Thoracic aorta (tissue), 2 donors: ENCODE measurements at places on chromosomes 2 and 18. TPM values are rescaled to one million over a fixed set of nuclear protein-coding genes. Genes with fewer than 3 reads are reported as not detected.

Gene DNAJC5G
- total RNA-seq = not detected

DNA sequence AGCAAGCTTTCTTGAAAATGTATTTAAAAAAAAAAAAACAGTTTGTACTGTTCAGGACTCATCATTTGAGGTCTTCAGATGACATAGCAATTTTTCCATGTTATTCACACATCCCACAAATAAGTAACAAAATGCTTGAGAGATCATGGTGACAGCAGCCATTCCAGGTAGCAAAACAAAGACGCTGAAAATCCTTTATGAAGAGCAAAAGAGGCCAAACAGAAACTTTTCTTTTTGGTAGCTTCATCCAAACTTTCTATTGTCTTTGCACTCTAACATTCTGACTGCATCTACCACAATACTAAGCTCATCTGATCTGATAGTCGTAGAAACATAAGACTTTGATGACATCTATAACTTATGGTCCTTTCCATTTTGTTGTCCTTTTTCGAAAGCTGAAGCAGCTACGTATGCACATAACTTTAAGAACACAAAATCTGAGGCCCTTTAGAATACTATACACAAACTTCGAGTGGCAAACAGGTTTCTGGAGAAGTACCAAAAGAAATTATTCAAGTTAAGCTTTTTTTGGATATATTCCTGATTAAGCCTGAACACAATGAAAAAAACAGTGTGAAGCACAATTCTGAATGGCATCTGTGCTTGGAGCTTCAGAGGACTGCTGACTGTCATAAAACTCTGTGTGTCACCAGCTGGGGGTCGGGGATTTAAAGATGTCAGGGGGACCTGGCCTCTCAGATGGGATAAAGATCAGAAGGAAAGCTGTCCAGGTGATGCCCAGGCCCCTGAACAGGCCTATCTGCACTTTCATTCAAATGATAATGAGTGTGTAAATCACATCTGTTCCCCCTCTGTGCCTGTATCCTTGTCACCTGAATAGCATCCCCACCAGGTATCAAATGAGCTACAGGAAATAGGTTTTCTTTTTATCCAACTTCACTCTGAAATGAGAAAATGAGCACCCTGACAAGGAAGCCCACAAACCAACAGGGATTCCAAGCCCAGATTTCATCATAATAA, 75.8 kb downstream of the ZEB2 start:
- DNase-seq = no peak

Gene TUBA4B
- not detected for total RNA-seq

DNA sequence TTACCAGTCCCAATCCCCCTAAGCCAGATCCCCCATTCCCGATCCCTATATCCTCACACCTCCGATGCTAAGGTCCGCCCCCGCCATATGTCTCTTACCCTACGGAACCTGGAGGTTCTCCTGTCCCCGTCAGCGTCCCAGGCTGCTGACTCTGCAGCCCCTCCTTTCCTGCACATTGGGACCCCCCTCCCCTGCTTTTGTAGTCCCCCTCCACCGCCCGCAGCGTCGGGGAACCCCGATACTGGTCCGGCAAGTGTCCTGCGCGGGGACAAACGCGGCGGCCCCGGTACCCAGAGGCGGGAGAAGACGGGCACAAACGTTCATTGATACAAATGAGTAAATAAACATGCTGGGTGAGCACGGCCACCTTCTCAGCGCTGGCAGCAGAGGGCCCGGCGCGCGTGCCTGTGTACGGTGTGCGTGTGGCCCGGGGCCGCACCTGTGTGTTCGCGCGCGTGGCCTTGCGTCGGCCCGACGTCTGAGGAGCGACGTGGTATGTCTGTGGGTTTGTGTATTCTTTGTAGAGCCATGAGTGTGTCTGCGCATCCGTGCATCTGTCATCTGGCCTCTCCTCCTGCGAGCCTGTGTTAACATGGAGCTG, 2.0 kb upstream of the CYP26B1 start:
- no peak for DNase-seq
